Esophagus muscularis mucosa (tissue), 4 donors: ENCODE measurements at places on chromosomes 7 and 10.

DNA sequence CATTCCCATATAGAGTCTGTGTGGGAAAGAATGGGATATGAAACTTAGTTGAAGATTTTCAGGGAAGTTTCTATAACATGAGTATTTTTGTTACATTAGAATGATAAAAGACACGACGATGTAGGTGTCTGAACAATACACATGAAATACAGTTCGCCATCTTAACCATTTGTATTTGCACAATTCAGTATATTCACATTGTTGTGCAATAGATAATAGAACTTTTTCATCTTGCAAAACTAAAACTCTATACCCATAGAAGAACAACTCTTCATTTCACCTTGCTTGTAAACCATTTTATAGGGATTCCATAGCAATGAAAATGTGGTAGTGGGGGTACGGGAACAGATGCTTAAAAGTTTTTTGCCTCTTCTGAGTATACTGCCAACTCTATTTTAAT is 32.8 kb downstream of the SLC39A12 start:
- no peak for DNase-seq

DNA sequence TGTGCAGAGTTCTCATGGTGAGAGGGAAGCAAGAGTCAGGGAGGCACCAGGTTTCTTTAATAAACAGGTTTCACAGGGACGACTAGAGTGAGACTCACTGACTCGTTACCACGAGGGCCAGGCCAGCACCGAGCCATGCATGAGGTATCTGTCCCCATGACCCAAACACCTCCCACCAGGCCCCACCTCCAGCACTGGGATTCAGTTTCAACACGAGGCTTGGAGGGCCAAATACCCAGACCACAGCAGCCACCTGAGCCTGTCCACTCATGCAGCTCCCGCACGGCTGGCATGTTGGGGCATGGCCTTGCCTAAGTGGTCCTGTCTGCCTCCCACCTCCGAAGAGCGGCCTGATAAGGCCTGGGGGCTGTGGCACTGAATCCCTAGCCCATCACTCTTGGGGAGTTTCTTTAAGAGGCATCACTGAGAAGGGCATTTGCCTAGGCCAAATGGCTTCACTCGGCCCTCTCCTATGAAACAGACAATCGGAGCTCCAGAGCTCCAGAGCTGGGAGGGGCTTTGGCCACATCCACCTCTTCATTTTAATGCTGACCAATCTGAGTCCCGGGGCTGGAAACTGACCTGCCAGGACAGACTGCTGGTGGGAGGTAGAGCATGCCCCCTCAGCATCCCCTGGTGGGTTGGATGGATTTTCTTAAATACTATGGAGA is 157.8 kb downstream of the DNAJB6 start:
- no peak for DNase-seq

GRCh38 chr7:155644971-155645509 is 579 bp downstream of the RBM33 start:
- DNase-seq, result no peak

DNA sequence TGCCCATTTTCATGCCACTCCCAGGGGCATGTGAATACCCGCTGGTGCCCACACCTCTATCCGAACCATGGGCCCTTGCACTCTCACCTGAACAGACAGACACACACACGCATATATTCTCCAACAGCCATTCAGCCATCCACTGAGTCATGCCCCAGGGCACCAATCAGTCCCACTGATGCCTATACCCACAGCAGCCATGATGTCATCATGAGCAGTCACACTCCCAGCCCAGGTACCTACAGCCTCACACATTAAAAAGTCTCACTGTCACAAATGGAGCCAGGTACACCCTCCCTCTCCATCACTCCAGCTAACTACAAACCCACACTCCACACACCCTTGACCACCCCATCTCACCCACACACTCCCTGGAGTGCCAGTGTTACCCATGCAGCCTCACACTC is 12.2 kb downstream of the VSIR start:
- DNase-seq, result no peak

GRCh38 chr10:34112171-34112782 is 702.8 kb downstream of the PARD3 start:
- DNase-seq, result no peak

DNA sequence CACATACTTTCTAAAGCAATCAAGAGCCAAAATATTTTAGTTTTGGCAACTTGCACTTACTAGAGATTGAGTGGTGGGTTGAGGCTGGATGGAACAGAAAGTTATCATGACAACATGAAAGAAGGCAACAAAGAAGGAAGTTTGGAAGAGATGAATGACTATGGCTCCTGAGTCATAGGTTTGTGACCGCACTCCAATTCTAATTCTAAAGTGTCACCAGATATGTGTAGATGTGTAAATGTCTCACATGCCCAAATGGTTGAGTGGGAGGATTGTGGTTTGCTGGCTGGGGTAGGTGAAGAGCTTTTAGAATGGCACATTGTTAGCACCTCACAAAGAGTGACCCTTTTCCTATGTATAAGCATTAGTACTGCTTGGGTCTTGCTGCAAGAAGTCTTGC is 20.2 kb downstream of the TAS2R16 start:
- no peak for DNase-seq

DNA sequence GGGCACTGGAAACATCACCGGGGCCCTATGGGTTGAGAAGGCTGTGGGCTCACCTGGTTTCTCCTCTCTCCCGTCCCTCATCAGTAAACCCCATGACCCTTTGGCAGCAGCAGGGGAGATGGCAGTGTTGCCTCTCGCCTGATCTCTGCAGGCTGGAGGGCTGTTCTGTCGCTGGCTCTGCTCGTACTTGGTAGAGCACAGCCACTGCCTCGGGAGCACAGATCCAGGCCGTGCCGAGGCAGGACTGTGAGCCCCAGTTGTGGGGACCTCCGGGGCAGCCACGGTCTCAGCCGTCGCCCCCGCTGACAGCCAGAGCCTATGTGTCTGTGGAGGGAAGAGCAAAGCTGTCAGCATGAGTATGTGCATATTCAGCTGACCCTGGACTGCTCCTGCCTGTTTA is 94.9 kb downstream of the PTPRE start:
- no peak for DNase-seq

- DNase-seq, result no peak
These were observed 455.8 kb downstream of the XPNPEP1 start for GRCh38 chr10:109467551-109467950.

DNA sequence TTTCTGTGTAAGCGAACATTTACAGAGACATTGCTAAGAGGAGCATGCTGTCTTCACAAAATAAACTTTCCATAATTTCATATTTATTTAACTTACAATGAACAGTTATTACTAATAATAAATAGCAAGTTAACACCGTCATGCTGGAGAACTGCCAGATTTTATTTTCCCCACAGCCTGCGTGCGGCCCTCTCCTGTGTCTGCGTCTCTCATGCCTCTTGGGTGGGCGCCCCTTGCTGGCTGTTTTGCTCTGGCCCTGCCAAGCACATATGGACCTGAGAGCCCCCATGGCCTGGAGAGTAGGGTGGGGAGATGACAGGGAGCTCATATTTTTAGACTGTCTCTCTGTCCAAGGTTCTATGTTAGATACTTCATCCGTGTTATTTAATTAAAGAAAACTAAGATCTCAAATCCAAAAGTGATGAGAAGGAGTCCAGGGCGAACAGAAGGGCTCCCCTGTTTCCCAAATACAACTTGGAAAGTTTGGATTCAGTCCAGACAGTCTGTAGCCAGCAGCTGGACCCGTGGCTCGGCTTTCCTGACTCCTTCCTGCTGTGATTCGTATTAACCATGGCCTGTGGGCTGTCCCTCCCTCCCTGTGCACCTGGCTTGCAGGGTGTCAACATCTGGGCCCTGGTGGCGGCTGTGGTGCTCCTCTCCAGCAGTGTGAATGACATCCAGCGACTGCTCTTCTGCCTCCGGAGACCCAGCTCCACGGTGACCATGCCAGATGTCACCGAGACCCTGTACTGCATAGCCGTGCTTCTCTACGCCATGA is 20.5 kb downstream of the FBH1 start:
- no peak for DNase-seq

DNA sequence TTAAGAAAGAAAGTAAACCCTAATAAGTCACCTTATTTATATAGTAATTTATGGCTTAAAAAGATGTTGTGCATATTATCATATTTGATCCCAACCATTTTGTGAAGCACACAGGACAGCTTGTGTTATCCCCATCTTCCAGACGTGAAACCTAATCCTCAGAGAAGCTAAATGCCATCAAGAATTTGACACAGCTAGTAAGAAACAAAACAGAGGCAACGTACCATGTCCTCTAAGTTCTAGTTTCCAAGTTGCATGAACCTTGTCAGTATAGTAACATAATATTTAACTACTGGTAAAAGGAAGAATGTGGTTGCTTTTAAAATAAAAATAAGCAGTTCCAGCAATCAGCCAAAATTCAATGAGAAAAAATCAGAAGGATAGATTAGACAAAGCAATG is 41.5 kb downstream of the PTN start:
- DNase-seq, result no peak

DNA sequence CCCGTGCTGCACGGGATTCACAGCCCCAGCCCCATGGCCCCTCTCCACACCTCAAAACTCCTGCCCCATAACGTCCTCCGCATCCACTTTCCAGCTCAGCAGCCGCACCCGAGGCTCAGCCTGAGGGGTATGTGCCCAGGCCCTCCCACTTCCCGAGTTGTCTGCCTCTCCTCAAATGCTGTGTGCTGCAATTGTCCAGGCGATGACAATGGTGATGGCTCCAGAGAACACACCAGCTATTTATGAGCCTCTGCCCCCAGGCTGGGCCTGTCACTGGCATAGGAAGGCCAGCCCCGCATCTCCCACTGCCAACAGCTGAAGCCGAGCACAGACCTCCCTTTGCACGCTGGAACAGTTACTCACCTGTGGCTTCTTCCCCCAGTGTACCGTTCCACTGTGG is 2.4 kb upstream of the LDB3 start:
- no peak for DNase-seq

- DNase-seq, result no peak
These were observed 86.5 kb downstream of the FOXL3 start for GRCh38 chr7:376306-377079.

GRCh38 chr7:131948434-131949053 is 392.1 kb upstream of the PODXL start:
- DNase-seq, result no peak

DNA sequence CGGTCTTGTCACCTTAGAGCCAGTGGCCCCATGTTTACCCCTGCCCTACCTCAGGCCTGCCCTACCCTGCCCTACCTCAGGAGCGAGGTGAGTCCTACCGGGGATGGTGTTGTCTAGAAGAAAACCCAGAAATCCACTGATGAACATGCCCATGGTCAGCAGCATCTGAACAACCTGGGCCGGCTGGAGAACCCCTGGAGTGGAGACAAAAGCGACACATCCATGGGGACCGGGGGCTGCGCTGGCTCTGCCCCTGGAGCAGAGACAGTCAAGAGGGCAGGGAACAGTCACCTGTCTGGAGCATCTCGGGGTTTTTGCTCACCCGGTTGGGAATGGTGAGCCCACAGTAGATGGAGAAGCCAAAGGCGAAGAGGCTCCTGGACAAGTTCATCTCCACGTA is 36.3 kb downstream of the STRA8 start:
- no peak for DNase-seq

DNA sequence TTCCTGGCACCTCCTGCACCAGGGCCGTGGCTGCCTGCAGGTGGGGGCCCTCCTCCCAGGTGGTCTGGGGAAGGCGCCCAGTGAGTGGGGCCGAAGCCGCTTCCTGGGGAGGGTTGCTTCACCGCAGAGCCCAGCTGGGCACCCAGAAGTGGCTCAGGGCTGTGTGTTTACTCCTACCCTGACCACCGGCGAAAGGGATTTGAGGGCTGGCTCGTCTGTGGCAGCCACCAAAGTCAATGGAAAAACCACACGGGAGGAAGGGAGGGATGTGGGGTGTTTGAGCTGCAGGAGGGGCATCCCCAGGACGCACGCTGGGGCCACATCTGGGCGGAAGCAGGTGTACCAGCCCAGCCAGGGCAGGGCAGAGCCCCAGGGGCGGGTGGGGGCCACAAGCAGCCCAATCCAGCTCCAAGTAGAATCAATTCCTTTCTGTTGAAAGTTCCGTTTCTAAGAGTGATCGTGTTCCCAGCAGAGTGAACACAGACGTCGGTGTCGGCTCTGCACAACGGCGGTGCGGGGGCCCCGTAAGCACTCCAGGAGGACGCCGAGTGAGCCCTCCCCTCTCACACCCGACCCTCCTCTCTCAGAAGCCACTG is 69.9 kb downstream of the FOXL3 start:
- no peak for DNase-seq
